Activated CD8-positive, alpha-beta T cell treated with anti-CD3 and anti-CD28 coated beads for 36 hours (primary cell): ENCODE measurements at places on chromosomes 7 and 10.

- DNase-seq = no peak
Observed at GRCh38 chr10:119468542-119469324, 73.8 kb downstream of the RGS10 start.

DNA sequence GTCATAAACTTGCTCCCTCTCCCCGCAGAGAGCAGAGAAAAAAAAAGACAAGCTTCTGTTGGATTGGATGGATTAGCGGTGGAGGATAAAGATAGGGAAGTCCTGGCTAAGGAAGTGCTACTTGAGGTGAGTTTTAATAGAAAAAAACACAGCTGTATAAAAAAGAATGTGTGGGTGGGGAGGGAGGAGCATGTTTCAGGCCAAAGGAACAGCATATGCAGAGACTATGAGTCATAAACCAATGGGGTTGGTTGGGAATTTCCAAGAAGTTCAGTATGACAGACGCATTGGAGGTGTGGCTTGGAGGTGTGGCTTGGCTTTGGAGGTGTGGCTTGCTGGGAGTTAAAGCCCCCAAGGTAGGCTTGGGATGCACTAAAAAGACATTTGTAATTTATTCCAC, 103.0 kb upstream of the LSM8 start:
- DNase-seq = peak; percentile 77

GRCh38 chr7:68425377-68425776, 1172.9 kb upstream of the AUTS2 start:
- DNase-seq = no peak

DNA sequence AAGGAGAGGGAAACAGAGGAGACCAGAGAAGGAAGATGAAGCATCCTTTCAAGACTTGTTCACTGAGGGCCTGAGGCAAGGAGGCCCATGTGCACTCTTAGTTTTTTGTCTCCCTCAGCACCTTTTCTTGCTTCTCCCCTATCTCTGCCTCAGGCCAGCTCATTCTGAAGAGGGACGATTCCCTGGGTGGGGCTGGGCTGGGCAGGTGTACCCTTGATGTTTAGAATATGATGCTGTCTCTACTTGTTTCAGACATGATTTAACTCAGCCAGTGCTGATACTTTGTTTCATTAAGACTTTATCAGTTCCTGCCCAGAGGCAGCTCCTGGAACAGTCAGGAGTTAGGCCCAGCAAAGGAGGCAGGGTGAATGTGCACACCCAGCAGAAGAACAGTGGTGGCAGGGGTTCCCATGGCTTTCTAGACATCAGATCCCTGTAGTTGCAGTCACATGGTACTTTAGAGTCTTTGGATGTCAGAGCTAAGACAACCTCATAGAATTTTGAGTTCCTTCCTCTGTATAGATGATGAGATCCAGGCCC, 3.4 kb downstream of the PRXL2A start:
- DNase-seq = no peak

DNA sequence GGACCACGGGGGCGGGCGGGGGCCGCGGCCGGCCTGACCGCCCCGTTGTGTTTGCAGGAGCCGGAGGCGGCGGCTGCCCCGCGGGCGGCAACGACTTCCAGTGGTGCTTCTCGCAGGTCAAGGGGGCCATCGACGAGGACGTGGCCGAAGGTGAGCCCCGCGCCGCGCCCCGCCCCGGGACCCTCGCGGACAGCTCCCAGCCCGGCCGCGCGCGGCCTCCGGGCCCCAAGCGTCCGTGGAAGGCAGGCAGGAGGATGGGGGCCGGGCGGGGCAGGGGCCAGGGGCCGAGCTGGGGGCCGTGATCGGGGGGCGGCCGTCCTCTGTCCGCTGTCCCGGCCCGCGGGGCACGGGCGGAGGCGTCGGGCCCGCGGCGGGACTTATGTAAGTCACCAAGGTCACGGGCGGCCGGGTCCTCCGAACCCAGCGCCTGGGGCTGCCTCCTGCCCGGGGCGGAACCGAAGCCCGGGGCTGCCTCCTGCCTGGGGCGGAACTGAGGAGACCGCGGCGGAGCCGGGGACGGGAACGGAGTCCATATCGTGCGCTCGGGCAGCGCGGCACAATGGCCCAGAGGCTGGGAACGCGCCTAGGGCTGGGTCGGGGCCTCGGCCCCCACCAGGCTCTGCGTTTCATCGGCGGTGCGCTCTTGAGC, 497 bp downstream of the PPP2R2D start:
- DNase-seq = peak; percentile 58

- DNase-seq = no peak
Observed at GRCh38 chr10:88164471-88164870, 301.0 kb downstream of the PTEN start.

GRCh38 chr7:122492007-122492406, 187.5 kb upstream of the FEZF1 start:
- DNase-seq = no peak

GRCh38 chr7:55223023-55223422, 142.1 kb upstream of the LANCL2 start:
- no peak for DNase-seq

DNA sequence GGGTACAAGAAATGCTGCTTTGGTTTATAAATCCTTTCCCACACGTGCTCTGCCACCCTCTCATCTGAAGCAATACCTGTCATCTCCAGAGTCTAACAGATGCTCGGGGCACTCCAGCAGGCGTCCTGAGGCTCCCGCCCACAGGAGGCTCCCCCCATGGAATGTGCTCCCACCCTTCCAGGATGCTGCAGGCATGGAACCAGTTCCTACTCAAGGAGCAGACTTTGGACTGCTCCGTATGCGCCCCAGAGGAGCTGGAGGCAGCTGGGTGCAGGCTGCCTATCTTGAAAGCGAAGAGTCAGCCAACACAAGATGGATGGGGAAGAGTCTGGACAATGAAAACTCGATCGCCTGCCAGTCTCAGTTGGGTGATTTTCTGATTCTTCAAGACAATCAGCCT, 75.4 kb downstream of the VOPP1 start:
- no peak for DNase-seq

DNA sequence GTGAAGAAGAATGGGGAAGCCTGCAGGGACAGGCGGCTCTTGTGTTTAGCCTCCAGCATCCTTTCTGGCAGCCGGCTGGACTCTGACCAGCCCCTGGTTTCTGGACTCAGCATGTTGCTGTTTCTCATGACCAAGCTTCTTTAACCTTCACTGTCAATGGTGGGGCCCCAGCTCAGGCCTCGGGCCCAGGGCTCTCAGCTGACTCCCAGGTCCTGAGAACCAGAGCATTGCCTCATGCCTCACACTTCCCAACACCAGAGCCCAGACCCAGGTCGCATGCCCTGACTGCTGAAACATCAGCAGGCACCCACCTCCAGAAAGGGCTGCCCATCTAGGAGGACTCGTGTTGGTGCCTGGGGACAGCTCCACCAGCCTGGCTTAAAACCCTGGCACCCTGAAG, 34.8 kb upstream of the FGFR2 start:
- no peak for DNase-seq

DNA sequence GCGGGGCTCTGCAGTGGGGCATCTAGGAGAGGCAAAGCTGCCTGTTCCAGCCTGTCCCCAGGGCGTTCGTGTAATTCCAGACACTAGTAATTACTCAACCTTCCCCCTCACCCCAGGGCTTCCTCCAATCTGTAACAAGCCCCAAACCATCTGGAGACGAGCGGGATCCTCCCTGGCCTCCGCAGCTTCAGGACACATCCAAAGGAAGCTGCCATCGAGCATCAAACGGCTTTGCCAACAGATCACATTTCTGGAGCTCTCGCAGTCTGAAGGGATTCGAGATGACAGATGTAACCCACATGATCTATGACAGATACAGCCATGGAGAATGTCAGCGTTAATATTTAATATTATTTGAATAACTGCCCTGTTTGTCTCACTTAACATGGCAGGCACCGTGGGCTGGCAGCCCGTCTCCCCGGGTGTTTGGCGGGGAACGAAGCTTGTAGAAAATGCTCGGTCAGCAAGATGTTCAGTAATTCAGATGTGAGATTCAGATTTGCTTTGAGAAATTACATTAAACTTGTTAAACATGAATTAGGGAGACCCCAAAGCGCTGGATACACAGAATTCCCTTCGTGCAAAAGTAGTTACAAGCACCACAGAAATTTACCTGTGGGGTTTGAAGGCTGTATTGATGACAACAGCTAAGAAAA, 108.5 kb upstream of the C7orf33 start:
- DNase-seq = no peak

DNA sequence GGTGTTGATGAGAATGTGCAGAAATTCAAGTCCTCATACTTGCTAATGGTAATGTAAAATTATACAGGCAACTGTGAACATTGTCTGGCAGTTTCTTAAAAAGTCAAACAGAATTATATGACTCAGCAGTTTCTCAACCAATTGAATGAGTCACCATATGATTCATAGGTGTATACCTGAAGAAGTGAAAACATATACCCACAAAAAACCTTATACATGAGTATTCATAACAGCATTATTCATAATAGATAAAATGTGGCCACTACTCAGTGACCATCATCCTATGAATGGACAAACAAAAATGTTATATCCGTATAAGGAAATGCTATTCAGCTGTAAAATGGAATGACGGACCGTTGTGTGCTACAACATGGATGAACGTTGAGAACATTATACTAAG, 253.5 kb downstream of the MALRD1 start:
- no peak for DNase-seq

DNA sequence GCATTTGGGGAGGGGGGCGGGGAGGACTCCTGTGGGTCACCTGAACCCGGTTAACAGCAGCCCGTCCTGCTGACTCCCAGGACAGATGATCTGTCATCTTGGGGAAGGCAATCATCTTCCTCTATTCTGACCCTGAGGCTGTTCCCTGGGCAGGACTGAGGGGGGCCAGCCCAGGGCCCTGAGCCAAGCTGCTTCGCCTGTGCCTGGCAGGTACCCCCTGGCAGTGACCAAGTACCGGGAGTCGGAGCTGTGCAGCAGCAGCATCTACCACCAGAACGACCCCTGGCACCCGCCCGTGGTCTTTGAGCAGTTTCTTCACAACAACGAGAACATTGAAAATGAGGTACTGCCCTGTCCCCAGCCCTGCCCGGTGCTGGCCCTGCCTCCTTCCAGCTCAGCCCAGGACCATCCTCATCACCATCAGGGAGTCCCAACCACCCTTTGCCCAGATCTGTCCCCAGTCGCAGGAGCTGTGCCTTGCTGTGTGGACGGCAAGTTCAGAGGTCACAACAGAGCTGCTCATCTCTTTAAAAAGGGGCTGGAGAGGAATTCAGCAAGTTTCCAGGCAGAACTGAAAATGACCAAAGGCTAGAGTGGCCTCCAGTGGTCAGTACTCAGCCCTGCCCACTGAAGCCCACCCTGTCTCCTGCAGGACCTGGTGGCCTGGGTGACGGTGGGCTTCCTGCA, 8.1 kb downstream of the AOC1 start:
- no peak for DNase-seq

GRCh38 chr10:69337296-69338132, 59.2 kb downstream of the HK1 start:
- no peak for DNase-seq

GRCh38 chr7:115827305-115828045, 203.1 kb downstream of the TFEC start:
- DNase-seq = no peak

DNA sequence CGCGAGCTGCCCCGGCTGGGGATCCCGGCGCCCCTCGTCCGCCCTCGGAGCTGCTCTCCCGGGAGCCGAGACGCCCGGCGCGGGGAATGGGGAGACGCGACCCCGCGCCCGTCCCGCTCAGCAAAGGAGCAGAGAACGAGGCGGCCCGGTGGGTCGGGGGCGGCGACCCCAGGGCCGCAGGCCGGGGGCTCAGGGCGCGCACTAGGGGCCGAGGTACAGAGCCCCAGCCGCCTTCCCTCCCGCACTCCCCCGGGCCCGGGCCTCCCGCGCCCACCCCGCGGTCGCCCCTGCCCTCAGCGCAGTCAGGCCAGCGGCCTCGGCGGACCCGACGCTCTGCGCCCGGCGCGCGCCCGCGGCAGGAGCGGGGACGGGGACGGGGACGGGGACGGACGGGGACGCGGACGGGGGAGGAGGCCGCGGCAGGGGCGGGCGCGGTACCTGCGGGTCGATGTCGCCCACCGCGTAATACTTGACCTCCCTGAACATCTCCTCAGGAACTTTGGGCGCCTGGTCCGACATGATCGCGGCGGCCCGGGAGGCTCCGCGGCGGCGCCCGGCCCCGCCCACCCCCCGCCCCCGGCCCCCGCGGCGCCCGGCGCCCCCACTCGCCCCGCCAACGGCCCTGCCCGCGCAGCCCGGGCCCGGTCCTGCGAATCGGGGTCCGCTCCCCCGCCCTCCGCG, 373 bp downstream of the PAXIP1 start:
- DNase-seq = peak; percentile 44

- peak; percentile 54 for DNase-seq
Observed at GRCh38 chr10:100878291-100878910, 34.4 kb upstream of the SLF2 start.

GRCh38 chr10:110354322-110354766, 49.6 kb upstream of the SMNDC1 start:
- DNase-seq = peak; percentile 95

- peak; percentile 98 for DNase-seq
Observed at GRCh38 chr7:584122-584465, 64.4 kb upstream of the PDGFA start.

- DNase-seq = no peak
Observed at GRCh38 chr7:132915647-132916046, 166.2 kb downstream of the CHCHD3 start.

DNA sequence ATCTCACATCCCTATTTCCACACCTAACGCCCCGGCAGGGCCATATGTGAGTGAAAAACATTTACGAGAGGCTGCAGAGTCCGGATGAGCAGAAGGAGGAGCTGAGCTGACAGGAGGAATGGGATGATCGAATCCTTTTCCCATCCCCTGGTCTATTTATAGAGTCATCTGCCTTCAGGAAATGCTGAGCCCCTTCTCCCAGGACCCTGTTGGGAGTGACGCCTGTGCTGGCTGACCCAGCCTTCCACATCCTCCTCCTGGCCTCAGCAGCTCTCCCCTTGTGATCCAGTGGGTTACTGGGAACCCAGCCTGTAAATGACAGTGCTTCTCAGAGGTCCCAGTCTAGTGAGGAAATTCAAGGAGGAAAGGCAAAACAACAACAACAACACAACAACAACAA, 16.6 kb downstream of the DENND2A start:
- DNase-seq = no peak

DNA sequence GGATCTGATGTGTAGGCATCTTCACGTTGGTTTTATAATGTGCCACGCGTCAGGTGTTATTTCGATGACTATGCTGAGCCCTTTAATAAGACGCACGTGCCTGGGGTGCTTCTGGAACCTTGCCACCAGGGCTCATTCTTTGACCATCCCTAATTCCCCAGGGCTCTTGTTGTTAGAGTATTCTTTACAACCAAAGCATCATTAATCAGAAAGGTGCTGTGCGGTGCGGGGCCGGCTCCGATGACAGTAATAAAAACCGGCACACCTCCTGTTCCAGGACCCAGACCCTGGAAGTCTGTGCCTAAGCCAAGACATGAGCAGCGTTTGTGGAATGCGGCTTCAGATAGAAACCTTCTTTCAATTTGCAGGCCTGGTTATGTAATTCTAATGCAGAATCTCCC, 58.4 kb downstream of the MGMT start:
- DNase-seq = no peak
